HEK293T (cell line): ENCODE measurements at places on chromosomes 2 and 18.

GRCh38 chr2:186562209-186562578, 27.7 kb upstream of the ITGAV start:
- no peak for DNase-seq

DNA sequence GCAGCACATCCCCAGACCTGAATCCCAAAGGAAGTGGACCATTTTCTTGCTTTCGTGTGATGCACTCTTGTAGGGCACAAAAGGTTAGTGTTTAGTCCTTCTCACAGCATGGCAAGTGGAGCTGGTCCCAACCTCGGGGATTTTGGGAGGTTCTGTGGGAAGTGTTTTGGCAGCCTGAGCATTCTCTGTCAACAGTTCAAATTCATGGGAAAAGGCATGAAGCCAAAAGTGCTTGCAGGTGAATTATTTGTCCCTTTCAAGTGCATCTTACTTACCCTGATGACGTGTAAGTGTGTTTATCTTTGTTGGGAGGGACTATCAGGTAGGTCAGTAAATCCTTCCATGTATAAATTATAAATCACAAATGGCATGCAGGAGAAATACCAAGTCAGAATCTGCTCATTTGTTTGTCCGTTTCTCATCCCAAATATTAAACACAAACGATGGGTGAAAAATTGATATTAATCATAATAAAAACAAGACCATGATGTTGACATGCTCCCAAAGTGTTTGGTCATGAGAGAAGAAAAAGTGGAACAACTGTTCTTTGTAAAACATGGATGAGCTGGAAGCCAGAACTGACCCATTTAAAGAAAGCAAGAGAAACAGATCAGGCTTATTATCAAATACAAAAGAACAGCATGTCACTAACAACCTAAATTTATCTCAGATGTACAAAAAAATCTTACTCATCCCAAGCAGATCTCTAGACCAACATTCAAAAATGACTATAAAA, 57.6 kb downstream of the EPHA4 start:
- no peak for DNase-seq

- DNase-seq: no peak
Measured at GRCh38 chr2:128309280-128310093, 9.2 kb downstream of the HS6ST1 start.

DNA sequence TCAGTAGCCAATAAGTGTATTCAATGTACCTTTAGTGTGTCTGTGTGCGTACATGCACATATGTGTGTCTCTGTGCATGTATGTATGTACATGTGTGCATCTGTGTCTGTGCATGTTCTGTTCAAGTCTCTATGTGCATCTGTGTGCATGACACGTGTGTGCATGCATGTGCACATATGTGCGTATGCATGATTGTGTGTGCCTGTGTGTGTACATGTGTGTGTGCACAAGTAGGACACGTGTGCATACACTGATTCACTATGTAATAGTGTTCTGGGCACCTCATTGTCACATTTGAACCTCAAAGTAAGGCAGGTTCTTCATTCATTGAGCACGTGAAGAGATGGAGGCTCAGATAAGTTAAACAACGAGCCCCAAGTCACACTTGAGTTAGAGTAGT, 142.6 kb upstream of the COPS8 start:
- DNase-seq: no peak

GRCh38 chr2:112001136-112001715, 53.8 kb upstream of the TMEM87B start:
- DNase-seq: no peak
